ENCODE measurements at places on chromosomes 1 and 21.
A peak's percentile ranks its signal among the peaks of the same experiment; 100 is the strongest.

DNA sequence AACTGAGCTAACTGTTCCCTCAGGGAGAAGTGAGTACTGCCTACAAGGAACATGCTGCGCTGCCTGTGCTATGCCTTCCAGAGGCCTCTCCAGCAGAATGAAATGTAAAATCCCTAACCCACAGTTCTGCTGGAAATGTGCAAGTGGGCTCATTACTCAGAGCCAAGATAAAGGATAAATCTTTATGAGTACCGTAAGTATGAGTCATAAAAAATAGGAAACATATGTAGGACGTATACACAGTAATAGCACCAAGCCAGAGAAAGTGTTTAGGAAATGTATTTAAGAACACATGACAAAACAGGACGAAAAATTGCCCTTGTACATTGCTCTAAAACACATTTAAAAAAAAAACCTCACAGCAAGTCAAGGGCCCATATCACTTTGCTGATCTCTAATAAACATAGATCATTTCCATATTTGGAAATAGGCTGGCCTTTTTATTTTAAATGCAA lies 104.6 kb downstream of the TGFBR3 start:
- DNase-seq: peak; percentile 68

DNA sequence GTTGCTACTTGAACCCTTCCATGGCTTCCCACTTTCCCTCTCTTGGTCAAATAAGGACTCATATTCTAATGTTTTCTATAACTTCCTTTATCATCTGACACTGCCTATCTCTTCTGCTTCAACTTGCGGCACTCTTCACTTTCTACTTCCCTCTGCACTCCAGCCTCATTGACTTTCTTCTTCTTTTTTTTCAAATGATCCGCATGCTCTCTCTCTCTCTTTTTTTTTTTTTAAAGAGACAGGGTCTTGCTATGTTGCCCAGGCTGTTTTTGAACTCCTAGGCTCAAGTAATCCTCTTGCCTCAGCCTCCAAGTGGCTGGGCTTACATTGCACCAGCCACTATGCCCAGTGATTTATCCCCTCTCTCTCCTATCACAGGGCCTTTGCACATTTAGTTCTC lies 7.3 kb upstream of the IL10 start:
- no peak for DNase-seq

- DNase-seq: no peak
These were observed 10.7 kb downstream of the NEGR1 start for GRCh38 chr1:72271555-72272085.

DNA sequence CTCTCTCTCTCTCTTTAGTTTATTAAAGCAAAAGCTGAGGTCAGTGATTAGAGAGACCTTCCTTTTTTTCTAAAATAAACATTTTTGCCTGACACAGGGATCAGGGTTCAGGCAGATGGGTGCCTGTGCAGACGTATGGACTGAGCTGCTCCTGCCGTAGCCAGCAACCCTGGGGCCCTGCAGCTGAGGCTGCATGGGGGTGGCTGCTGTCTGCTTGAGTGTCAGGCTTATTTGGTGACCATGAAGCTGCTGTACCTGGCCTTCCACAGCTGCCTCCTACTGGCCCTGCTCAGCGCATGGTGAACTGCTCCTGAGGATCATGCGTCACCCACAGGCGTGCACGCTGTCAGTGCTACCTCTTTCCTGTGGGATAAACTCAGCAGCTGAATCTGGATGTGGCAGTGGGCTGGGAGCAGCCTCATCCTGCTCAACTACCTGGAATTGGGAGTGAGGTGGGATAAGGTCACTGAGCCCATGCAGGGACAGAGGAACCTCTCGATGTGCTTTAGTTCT lies 35.1 kb downstream of the GNG4 start:
- DNase-seq: no peak

DNA sequence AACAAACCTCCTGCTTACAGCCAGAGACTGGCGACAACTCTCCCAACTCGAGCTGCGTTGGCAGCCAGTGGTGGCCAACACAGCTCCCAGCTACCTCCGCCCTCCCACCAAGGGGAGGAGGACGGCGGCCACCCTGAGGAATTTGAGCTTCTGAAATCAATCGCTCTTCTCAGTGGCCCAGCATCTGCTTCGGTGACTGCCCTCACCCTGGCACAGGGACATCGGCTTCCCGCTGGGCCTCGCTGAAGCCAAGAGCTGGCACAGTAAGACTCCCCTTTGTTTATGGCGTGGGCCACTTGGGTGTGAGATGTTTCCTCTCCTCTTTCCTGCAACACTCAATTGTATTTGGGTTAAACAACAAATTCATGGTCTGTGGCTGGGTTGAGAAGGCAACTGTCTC lies 136.2 kb downstream of the ZBTB18 start:
- no peak for DNase-seq

GRCh38 chr1:25985171-25985570 lies 12.7 kb downstream of the PAFAH2 start:
- no peak for DNase-seq

GRCh38 chr1:214400131-214400530 lies 119.2 kb downstream of the SMYD2 start:
- DNase-seq: no peak

DNA sequence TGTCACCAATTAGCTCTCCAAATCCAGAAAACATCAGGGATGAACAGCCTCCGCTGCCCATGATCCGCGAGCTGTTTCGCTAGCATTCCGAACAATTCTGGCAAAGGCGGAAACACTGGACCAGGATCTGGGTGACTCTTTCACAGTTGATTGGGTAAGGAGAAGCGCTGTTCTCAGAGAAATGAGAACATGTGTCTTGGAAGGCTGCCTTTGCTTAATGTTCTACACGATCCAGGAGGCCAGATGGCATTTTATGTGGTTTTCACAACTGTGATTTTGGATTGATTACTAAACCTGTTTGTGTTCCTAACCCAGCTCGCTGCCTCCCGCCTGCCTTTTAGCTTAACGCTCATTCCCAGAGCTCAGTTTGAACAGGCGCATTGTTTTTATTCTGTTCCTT lies 144.0 kb downstream of the KIF26B start:
- peak; percentile 37 for DNase-seq

DNA sequence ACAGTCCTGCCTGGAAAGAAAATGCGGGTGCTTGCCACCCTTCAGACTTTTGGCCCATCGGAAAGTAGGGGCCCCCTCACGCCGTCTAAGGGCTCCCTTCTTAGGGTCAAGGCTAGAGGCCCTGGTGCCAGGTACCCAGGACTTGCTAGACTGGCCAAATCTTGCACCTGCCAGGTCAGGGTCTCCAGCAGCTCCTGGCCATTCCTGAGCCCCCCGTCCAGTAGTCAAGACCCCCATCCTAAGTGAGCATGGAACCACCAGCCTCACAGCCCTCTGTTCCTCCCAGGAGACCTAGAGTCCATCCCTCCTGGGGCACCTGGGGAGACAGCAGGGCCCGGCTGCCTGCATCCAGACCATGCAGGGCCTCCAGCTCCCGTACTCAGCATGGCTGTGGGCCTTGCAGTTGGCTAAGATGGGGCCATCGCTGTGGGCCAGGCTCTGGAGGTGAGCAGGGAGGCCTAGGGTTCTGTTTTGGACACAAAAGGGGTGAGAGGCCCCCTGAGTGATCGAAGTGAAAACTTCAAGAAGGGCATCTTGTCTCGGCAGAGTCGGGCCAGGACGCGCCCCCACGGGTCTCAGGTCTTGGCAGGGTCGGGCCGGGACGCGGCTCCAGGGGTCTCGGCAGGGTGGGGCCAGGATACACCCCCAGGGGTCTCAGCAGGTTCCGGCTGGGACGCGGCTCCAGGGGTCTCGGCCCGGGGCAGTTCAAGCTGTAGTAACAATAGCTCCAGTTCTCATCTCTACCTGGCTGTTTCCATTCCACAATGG lies 5.9 kb downstream of the FNDC10 start:
- no peak for DNase-seq

DNA sequence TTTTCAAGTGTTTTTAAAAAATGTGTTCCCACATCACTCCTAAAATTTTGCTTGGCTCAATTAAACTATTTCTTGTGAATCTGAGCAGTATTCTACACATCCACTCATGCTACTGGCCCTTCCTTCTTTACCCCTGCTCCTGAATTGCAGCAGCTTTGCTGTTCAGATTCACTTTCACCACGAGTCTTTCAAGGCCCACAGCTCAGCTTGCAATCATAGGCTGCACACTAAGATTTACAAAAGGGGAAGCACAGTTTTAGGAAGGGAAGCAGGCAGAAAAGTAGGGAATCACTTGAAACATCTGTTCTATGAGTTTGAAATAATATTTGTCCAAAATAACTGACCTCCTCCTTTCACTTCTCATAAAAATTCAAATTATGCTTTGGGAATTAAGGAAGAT lies 70.9 kb upstream of the EDEM3 start:
- DNase-seq: no peak

DNA sequence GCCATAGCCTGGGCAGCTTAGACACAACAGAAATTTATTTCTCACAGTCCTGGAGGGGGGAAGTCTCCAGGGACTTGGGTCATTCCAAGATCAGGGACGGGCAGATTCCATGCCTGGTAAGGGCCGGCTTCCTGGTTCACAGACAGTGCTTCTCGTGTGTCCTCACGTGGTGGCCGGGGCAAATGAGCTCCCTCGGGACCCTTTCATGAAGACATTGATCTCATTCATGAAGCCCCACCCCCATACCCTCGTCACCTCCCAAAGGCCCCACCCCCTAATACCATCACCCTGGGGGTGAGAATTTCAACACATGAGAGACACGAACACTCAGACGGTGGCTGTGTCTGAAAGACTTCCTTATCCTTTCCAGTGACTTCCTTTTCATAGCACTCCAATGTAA lies 51.5 kb downstream of the ACOT7 start:
- no peak for DNase-seq

DNA sequence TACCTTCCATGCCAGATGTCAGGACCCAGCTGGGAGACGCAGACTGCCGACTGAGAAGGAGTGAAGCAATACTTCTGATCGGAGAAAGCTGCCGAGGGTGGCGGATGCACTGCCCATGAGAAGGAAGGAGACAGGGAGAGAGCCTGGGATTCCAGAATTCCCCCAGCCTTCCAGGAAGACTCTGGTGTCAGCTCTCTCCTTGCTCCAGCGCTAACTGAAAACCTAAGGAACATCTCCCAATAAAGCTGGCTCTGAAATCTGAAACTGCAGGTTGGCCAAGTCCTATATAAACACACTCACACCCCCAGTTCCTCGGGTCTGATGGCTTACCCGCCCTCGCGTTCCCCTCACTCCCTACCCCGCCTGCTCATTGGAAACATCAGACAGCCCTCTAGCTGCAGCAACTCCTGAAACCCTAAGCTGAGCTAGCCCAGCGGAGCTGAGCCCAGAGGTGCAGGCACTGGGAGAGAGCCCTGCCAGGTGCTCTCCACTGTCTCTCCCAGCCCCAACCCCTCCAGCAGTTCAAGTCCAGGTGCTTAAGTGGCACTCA lies 52.3 kb downstream of the PLEKHA6 start:
- DNase-seq: no peak

- DNase-seq: no peak
These were observed 57.8 kb upstream of the HSD17B7 start for GRCh38 chr1:162732566-162733335.

GRCh38 chr21:39022863-39023693 lies 160.2 kb downstream of the PSMG1 start:
- DNase-seq: no peak

DNA sequence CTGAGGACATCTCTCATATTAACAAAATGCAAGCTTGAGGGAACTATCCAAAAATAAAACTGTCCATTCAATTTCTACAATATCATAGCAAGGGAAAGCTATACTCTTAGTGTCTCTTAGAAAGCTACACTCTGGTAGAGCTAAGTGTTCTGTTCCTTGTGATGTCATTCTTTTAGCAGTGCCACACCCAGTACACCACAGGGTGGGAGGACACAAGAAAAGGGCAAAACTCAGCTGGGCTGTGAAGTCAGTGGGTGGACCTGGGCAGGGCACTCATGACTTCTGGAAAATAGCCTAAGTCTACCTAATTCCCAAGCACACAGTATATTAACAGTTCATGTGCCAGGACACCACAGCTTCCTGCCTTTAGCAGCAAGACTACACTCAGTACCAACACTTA lies 42.2 kb upstream of the TNFSF4 start:
- peak; percentile 10 for DNase-seq

GRCh38 chr1:71755441-71755840 lies 526.9 kb downstream of the NEGR1 start:
- DNase-seq: no peak

DNA sequence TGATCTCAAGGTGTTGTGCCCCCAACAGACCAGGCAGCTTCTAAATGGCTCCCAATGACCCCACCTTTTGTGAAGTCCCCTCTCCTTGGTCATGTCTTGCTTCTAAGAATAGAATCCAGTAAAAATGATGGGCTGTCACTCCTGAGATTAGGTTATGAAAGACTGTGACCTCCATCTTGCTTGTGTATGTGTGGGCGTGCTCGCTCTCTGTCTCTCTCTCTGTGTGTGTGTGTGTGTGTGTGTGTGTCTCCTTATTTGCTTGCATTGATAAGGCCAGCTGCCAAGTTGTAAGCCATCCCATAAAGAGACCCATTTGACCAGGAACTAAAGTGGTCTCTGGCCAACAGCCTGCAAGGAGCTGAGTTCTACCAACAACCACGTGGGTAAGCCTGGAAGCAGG lies 22.9 kb upstream of the TMEM51 start:
- no peak for DNase-seq

DNA sequence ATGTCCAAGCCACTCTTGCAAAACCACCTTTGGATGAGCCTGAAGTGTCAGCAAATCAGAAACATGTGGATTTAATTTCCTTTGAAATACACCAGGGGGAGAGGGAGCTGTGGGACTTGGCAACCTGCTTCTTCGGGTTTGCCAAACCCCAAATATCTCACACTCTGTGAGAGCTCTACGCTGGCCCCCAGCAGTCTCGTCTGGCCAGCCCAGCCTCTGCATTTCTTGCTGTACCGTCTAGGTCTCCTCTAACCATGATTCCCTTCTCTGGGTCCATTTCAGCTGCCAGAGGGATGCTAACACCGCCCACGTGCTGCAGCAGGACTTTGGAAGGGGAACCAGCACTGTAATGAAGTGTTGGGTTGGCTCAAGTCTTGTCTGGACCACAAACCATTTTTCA lies 114.6 kb downstream of the MRPS6 start:
- DNase-seq: peak; percentile 67

- peak; percentile 39 for DNase-seq
These were observed 55.4 kb upstream of the SCYL3 start for GRCh38 chr1:169949139-169949538.

DNA sequence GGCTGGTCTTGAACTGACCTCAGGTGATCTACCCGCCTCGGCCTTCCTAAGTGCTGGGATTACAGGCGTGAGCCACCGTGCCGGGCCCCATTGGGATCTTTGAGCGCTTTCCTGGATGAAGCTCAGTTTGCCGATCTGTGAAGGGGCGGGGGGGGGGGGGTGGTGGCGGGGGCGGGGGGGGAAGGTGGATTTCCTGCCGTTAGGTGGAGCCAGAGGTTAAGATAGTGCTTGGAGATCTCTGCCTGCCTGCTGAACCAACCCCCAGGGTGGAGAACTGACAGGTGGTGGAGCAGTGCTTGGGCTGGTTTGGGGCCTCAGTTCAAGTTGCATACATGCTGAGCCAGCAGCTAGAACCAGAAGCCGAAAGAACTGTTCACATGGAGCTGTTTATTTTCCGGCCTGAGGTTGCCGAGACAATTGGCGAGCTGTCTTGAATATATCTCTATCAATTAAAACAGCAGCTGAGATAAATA lies 1.7 kb downstream of the TMCC2 start:
- DNase-seq: peak; percentile 4

Measured in stromal cell of bone marrow (primary cell).